MV-4-11 (cell line): ENCODE measurements at places on chromosomes 2 and 18.
A peak's percentile ranks its signal among the peaks of the same experiment; 100 is the strongest.

- DNase-seq = peak; percentile 32
Measured at GRCh38 chr2:68487773-68488355, 20.5 kb downstream of the APLF start.

- no peak for DNase-seq
Measured at GRCh38 chr2:74606927-74607326, 41.2 kb downstream of the M1AP start.

- DNase-seq = peak; percentile 64
Measured at GRCh38 chr2:100262046-100262445, 60.3 kb downstream of the LONRF2 start.

- no peak for DNase-seq
Measured at GRCh38 chr18:62449490-62450104, 73.2 kb upstream of the ZCCHC2 start.

- DNase-seq = no peak
Measured at GRCh38 chr2:173090276-173090877, 14.7 kb downstream of the MAP3K20 start.

DNA sequence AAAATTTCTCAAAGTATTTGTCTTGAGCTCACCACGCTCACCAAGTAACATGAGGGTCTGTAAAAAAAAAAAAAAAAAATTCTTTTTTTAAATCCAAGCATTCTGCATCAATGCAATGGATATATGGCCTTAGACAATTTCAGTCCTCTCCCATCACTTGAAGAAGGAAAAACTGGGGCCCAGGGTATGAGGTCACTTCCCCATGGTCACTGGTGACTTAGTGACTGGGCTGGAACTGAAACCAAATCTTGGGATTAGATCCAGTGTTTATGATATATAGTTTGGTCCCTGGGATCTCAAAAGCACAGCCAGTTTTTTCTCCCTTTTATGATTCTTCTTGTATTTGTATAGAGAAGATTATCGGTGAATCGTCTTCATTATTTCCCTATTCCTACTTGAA lies 477.9 kb upstream of the TNP1 start:
- peak; percentile 52 for DNase-seq

GRCh38 chr2:120602251-120602650 lies 133.4 kb upstream of the GLI2 start:
- no peak for DNase-seq

DNA sequence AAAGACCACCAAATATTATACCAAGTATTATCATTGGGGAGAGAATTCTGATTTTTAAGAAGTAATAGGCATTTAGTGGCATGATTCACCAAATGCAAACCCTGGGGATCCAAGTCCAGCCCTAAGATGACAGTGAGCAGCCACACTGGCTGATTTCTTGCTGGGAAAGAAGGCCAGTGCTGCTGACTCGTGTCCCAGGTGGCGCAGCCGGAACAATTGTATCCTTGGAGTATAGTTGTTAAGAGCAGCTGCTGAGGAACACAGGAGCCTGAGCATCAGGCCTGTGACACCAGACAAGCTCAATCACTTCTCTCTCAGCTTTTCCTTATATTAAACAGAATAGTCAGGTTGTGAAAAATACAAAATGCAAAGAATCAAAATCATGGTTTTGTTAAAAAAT lies 48.4 kb downstream of the LRP1B start:
- no peak for DNase-seq

- DNase-seq = no peak
Measured at GRCh38 chr2:170157025-170157684, 20.8 kb upstream of the MYO3B start.

- DNase-seq = no peak
Measured at GRCh38 chr2:67839242-67839641, 223.6 kb downstream of the C1D start.
